Adrenal gland (tissue), 19 donors: ENCODE measurements at places on chromosomes 5 and 9. TPM values are rescaled to one million over a fixed set of nuclear protein-coding genes. Genes with fewer than 3 reads are reported as not detected.

The TESK1 gene
- 85.1 TPM for total RNA-seq

DNA sequence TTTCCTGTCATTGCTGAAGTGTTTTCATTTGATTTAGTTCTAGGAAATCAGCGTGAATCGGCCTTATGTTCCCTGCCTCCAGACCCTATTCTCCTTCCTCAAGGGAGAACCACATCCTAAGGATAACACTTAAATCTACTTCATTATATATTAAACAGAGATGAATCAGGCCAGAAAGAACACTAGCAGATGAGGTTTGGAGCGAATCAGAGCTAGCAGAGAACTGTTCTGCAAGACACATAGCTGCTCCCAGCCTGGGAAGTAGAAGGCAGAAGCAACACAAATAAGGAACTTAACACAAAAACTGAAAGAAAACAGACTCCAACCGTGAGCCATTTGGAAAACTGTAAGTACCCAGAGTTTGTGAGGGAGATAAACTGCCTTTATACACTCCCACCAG lies 718.2 kb downstream of the SEMA5A start:
- no peak overlapping the region for H3K27ac ChIP-seq
- H3K36me3 ChIP-seq: no peaks in the 10 kb centered on the region
- no peak overlapping the region for H3K4me3 ChIP-seq

DNA sequence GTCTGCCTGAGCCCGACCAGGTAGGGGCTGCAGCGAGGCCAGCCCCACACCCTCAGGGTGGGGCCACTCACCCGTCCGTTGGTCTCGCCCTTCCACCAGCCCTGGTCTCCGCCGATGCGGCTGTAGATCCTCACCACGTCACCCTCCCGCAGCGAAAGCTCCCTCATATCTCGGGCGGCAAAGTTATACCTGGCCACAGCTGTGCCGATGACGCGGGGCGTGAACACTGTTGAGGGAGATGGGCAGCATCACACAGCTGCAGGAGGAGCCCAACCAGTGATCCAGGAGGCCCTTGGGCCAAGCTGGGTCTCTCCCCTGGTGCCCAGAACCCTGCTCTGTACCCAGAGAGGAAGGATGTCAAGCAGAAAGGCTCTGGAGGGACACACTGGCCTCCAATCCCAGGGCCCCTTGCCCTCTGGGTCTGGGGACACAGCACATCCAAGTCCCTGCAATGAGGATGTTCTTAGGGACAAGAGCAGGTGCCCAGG lies 30.3 kb upstream of the SARDH start:
- peaks cover 46% of the 10 kb centered on the region for H3K36me3 ChIP-seq
- H3K4me1 ChIP-seq: no peaks in the 10 kb centered on the region
- no peak for DNase-seq
- no peaks in the 10 kb centered on the region for H3K27me3 ChIP-seq

The TMOD1 gene
- 60.2 TPM for total RNA-seq

The LCN9 gene
- total RNA-seq: not detected

- peak; percentile 79 for DNase-seq
- no peak overlapping the region for H3K4me3 ChIP-seq
- no peaks in the 10 kb centered on the region for H3K36me3 ChIP-seq
- no peak overlapping the region for H3K27ac ChIP-seq
Measured at GRCh38 chr5:142697356-142698255, 11.7 kb upstream of the FGF1 start.

GRCh38 chr9:72826996-72827949 lies 125.6 kb downstream of the ALDH1A1 start:
- no peak for DNase-seq
- no peak overlapping the region for H3K27ac ChIP-seq

GRCh38 chr5:137113939-137114338 lies 385.2 kb downstream of the SPOCK1 start:
- H3K4me1 ChIP-seq: peaks cover 7% of the 10 kb centered on the region
- no peak overlapping the region for H3K27ac ChIP-seq
- H3K4me3 ChIP-seq: no peak overlapping the region
- DNase-seq: no peak
- no peaks in the 10 kb centered on the region for H3K27me3 ChIP-seq

DNA sequence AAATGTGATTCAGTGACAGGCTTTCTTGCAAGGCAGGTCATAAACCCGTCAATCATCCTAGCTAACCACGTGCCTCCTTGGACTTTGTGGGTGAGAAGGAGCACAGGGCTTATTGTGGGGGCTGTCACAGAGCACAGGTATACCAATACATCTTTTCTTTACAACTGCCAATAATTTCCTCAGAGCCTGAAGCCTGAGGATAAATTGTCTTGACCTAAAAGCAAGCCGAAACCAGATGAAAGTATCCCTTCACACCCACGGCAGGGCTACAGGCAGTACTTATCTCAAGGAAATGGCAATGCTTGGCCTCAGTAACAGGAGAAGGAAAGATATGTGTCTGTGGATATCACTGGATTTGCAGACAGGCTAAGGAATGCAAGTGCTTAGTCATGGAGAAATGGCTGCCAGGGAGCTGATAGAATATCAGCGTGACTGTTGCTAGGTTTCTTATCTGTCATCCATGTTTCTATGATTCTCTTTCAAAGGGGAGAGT lies 90.3 kb upstream of the ZNF366 start:
- peaks cover 25% of the 10 kb centered on the region for H3K4me1 ChIP-seq
- H3K4me3 ChIP-seq: no peak overlapping the region
- peak; percentile 64 for DNase-seq
- H3K27ac ChIP-seq: peak overlapping the region; percentile 52

DNA sequence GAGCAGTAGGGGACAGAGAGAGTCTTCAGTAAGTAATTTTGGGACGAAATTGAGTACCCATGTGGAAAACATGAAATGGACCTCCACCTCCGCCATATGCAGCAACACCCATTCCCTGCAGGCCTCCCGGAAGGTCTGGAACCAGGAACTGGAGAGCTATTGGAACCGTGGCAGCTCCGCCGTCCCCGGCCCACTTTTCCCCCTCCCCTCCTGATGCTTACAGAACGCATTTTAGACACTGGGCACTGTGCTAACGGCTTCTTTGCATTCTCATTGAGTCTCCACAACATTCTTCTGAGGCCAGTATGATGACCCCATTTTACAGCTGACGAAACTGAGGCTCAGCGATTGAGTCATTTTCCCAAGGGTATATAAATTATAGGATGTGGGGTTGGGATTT lies 20.4 kb upstream of the ZBTB43 start:
- H3K27ac ChIP-seq: no peak overlapping the region
- H3K4me1 ChIP-seq: no peaks in the 10 kb centered on the region
- no peak overlapping the region for H3K4me3 ChIP-seq
- H3K36me3 ChIP-seq: no peaks in the 10 kb centered on the region
- DNase-seq: no peak

DNA sequence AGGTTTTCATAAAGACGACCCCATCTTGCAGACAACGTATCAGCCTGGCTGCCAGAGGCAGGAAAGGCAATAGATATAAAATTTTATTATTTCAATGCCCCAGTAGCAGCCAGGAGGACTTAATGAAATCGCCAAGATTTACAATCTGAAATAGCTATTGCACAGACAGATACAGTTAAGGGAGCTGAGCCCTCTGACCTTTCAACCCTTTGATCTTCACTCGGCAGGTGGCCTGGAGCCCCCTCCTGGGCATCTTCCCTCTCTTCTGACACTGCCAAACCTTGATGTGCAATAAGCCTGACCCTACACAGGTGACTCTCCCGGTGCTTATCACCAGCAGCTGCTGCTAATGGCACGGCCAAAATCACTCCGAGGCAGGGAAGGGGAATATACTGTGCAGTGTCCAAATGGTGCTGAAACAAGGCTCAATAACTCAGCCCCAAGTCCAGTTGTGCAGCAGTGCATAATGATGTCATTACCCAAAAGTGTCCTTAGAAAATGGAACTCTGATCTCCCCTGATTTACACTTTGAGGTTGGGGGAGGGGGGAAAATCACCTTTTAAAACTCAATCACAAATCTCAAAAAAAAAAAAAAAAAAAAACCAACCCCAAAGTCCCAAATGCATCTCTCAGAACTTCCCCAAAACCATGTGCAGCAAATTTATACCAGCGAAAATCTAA lies 242.0 kb downstream of the CRB2 start:
- no peak for DNase-seq
- H3K4me1 ChIP-seq: no peaks in the 10 kb centered on the region
- H3K4me3 ChIP-seq: no peak overlapping the region
- no peak overlapping the region for H3K27ac ChIP-seq

The SH3PXD2B gene
- total RNA-seq: 58.1 TPM

DNA sequence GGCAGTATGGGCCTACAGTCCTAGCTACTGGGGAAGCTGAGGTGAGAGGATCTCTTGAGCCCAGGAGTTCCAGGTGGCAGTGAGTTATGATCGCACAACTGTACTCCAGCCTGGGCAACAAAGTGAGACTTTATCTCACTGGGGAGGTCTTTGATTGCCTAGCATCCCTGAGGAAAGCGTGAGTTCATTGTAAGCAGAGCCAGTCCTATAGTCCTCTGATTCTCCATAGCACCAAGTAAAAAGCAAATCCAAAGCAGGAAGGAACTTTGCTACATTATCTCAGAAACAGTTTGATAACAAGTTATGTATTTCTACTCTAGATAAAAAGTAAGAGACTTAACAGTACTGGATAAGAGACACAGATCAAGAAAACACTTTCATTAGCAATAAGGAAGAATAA lies 37.6 kb downstream of the ANKRD31 start:
- H3K27ac ChIP-seq: no peak overlapping the region
- DNase-seq: no peak
- H3K4me3 ChIP-seq: no peak overlapping the region
- no peaks in the 10 kb centered on the region for H3K36me3 ChIP-seq

The RLN2 gene
- 0.32 TPM for total RNA-seq

- H3K27me3 ChIP-seq: no peaks in the 10 kb centered on the region
- H3K36me3 ChIP-seq: no peaks in the 10 kb centered on the region
- no peak for DNase-seq
- no peak overlapping the region for H3K27ac ChIP-seq
Measured at GRCh38 chr5:148626081-148626613, 28.2 kb downstream of the HTR4 start.

The GBGT1 gene
- 29.5 TPM for total RNA-seq

GRCh38 chr5:16776611-16777251 lies 159.4 kb downstream of the MYO10 start:
- H3K4me1 ChIP-seq: no peaks in the 10 kb centered on the region
- no peaks in the 10 kb centered on the region for H3K27me3 ChIP-seq
- no peaks in the 10 kb centered on the region for H3K36me3 ChIP-seq
- H3K4me3 ChIP-seq: no peak overlapping the region
- H3K27ac ChIP-seq: no peak overlapping the region
- peak; percentile 26 for DNase-seq

DNA sequence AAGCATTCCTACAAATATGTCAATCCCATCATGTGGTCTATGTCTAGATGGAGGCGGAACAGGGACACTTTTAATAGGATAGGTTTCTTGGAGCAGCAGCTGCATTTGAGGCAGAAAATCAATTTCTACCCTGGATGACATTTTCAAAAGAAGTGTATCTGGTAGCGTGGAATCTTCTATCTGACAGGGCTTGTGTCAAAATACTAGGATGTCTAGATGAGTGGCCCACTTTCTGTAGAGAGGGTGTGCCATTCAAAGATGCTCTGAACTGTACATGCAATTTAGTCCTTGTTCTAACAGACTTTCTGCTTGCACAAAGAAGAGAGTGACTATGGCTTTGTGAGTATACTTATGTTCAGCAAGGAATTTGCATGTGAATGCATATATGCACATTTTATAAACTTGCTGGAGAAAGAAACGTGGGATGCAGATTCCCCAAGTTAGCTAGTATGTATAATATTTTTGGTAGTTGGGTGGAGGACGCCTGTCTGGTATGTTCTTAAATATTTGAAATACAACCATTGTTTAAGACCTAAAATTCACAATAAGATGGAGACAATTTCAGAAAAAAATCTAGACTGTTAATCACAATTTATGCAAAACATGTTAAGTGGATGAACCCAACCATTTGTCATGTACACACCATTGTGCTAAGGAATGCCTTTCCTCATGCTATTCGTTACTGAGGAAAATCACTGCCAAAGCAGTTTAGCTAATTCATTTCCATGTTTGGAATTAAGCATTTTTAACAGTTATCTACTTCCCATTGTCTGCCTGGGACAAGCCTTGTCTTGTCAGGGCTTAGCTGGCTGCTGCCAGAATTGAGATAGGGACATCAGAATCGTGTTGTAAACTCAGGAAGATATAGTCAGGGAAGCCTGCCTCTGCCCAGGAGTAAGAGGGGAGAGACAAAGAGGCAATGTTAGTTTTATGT lies 129.1 kb upstream of the MEF2C start:
- no peaks in the 10 kb centered on the region for H3K4me1 ChIP-seq
- H3K4me3 ChIP-seq: no peak overlapping the region
- H3K27ac ChIP-seq: no peak overlapping the region
- no peaks in the 10 kb centered on the region for H3K27me3 ChIP-seq

GRCh38 chr9:89874351-89875321 lies 269.8 kb downstream of the GADD45G start:
- no peaks in the 10 kb centered on the region for H3K36me3 ChIP-seq
- H3K27me3 ChIP-seq: no peaks in the 10 kb centered on the region
- peak overlapping the region; percentile 59 for H3K27ac ChIP-seq
- DNase-seq: no peak
- H3K4me3 ChIP-seq: no peak overlapping the region
- H3K4me1 ChIP-seq: peaks cover 40% of the 10 kb centered on the region

DNA sequence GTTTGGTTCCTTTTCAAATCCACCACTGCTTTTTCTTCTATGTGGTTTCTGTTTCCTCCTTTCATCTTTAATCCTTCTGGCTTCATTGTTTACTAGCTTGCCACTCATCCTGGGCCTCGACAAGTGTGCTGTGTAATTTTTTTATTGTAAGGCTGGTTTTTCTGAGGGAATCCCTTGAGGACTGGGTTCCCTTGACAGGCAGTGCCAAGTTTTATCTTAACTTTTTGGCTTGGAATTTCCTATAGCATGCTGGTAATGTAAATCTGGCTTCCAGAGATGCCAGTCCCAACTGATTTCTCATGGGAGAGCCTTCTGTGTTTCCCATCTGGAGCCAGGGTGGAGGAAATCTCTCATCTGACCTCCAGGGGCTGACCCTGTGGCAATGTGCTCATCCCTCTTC lies 184.7 kb downstream of the ROR2 start:
- H3K4me3 ChIP-seq: no peak overlapping the region
- H3K27me3 ChIP-seq: no peaks in the 10 kb centered on the region
- no peaks in the 10 kb centered on the region for H3K36me3 ChIP-seq

- no peaks in the 10 kb centered on the region for H3K27me3 ChIP-seq
- no peak within 1 kb of the TSS for H3K4me3 ChIP-seq
- DNase-seq: peak; percentile 65
- no peaks in the 10 kb centered on the region for H3K36me3 ChIP-seq
- H3K27ac ChIP-seq: no peak within 1 kb of the TSS
Measured at GRCh38 chr5:95620030-95620869, at the start of gene GPR150. GPR150 (plus strand) TSS chr5:95620087; CDS start chr5:95620276, 189 bp downstream.

The UGCG gene
- total RNA-seq: 72.8 TPM

The CCDC152 gene
- total RNA-seq: 0.42 TPM

The TBCA gene
- 274 TPM for total RNA-seq
